ENCODE measurements at places on chromosomes 3 and 15. TPM values are rescaled to one million over a fixed set of nuclear protein-coding genes. Genes with fewer than 3 reads are reported as not detected.
A peak's percentile ranks its signal among the peaks of the same experiment; 100 is the strongest.

APBA2 gene
- 3.9 TPM for total RNA-seq

FRG2C gene
- total RNA-seq = not detected

- peaks cover 53% of the 10 kb centered on the region for H3K36me3 ChIP-seq
- no peaks in the 10 kb centered on the region for H3K27me3 ChIP-seq
- no peak overlapping the region for H3K4me3 ChIP-seq
- no peaks in the 10 kb centered on the region for H3K4me1 ChIP-seq
- DNase-seq = no peak
These were observed 116.7 kb upstream of the CGNL1 start for GRCh38 chr15:57259568-57260040.

DNA sequence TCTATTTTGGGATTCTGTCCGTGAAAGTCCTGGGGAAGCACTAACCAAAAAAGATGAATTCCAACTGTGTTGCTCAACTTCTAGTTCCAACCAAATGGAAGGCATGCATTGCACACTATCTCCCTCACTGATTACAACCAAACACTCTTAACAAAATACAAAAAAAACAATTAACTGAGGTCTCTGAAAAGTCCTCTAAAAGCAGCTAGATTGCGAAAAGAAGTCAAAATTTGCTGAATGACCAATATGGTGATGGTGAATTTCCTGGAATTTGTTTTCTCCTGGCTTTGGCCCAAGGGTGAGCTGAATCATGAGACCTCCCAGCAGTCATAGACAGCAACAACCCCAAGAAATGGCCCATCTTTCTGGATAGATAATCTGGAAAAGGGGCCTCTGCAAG, 28.3 kb downstream of the CYP19A1 start:
- H3K27ac ChIP-seq = peak overlapping the region; percentile 67
- H3K36me3 ChIP-seq = no peaks in the 10 kb centered on the region
- no peak overlapping the region for H3K4me3 ChIP-seq
- peak; percentile 17 for DNase-seq
- H3K27me3 ChIP-seq = no peaks in the 10 kb centered on the region

- DNase-seq = no peak
- H3K27me3 ChIP-seq = no peaks in the 10 kb centered on the region
- H3K4me3 ChIP-seq = no peak overlapping the region
- no peaks in the 10 kb centered on the region for H3K4me1 ChIP-seq
These were observed 216.8 kb upstream of the RBMS3 start for GRCh38 chr3:29064085-29064484.

DNA sequence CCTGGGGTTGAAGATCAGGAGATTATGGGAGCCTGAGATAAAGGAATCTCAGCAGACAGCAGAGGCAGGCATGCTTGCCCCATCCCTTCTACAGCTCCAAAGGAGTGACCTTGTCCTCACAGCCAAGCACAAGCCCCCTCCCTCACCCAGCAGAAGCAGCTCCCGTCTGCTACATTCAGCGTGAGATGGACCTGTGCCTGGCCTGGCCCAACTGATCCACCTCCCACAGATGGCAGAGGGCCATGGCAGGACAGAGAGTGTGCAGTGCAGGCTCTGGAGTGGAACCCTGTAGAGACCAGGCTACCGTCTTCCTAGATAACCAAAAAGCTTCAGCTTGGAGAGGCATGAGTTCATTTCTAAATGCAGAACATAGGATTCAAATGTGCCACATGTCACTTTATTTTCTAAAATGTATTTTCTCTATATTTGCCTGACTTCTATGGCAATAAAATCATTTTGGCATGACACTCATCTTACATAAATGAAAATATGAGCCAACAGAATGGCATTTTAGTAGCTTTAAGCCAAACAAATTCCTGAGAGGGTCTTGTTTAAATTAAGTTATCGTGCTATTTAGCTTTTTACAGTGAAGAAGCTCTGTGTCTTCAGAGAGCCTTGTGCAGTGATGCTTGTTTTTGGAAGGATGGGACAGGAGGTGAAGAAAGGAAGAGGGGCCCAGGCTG, 43.7 kb downstream of the SLC12A8 start:
- no peak overlapping the region for H3K27ac ChIP-seq
- H3K4me3 ChIP-seq = no peak overlapping the region
- no peaks in the 10 kb centered on the region for H3K27me3 ChIP-seq
- DNase-seq = no peak

GRCh38 chr3:111796566-111796965, 62.5 kb upstream of the PHLDB2 start:
- H3K27ac ChIP-seq = no peak overlapping the region
- peaks cover 3% of the 10 kb centered on the region for H3K4me1 ChIP-seq
- H3K4me3 ChIP-seq = no peak overlapping the region
- H3K27me3 ChIP-seq = no peaks in the 10 kb centered on the region

BCL2A1 gene
- total RNA-seq = 28.7 TPM

- no peaks in the 10 kb centered on the region for H3K27me3 ChIP-seq
- H3K36me3 ChIP-seq = no peaks in the 10 kb centered on the region
- no peak overlapping the region for H3K4me3 ChIP-seq
These were observed 352.4 kb upstream of the ARHGEF26 start for GRCh38 chr3:153768561-153769469.

TMEM207 gene
- total RNA-seq = not detected

IMPG2 gene
- 0.21 TPM for total RNA-seq

GRCh38 chr3:24678021-24678420, 183.4 kb upstream of the THRB start:
- no peaks in the 10 kb centered on the region for H3K4me1 ChIP-seq
- no peak for DNase-seq
- no peaks in the 10 kb centered on the region for H3K27me3 ChIP-seq
- H3K27ac ChIP-seq = no peak overlapping the region

CHRFAM7A gene
- 8.1 TPM for total RNA-seq

GRCh38 chr3:66534304-66534845, 33.6 kb upstream of the LRIG1 start:
- DNase-seq = no peak
- no peaks in the 10 kb centered on the region for H3K36me3 ChIP-seq
- no peaks in the 10 kb centered on the region for H3K27me3 ChIP-seq
- H3K27ac ChIP-seq = no peak overlapping the region
- H3K4me3 ChIP-seq = no peak overlapping the region

DNA sequence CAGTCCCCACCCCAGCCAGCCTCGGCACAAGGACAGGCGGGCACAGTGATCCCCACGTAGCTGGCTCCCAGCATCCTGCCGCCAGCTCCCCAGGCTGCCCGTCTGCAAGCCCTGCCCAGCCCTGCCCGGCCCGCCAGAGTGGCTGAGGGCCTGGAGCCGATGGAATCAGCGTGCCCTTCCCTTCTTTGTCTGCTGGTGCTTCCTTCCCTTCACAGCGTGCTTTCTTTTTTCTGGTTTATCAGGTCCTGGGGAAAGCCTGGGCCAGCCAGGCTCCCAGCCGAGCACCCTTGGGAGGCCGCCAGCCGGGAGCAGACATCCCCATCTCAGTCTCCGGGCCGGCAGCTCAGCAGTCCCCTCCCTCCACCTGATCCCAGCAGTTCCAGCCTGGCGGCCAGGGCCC, 54.7 kb upstream of the SMAD6 start:
- peak overlapping the region; percentile 56 for H3K27ac ChIP-seq
- no peak for DNase-seq
- no peak overlapping the region for H3K4me3 ChIP-seq
- no peaks in the 10 kb centered on the region for H3K4me1 ChIP-seq
- H3K36me3 ChIP-seq = no peaks in the 10 kb centered on the region

DNA sequence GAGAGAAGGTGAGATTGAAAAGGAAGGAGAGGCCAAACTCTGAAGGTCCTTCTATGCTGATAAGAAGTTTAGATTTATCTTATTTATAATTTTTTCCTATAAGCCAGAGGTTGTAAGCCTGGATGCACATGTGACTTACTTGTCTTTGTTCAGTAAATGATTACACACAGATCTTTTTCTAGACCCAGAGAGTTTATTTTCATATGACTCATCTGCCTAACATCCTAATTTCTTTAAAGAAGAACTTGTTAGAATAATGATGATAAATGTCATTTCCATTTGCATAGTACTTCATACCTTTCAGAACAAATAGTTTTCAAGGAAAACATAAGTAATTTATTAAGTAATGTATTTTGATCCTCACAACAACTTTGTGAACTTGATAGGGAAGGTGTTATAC, 434.8 kb upstream of the DPH6 start:
- H3K27me3 ChIP-seq = no peaks in the 10 kb centered on the region
- H3K4me3 ChIP-seq = no peak overlapping the region
- no peaks in the 10 kb centered on the region for H3K36me3 ChIP-seq

LRRIQ4 gene
- total RNA-seq = 0.18 TPM

- H3K4me3 ChIP-seq = no peak overlapping the region
- no peak overlapping the region for H3K27ac ChIP-seq
- H3K27me3 ChIP-seq = no peaks in the 10 kb centered on the region
- H3K36me3 ChIP-seq = no peaks in the 10 kb centered on the region
These were observed 54.2 kb upstream of the SPATA12 start for GRCh38 chr3:57006179-57006657.

IL17RE gene
- 14.4 TPM for total RNA-seq

DNA sequence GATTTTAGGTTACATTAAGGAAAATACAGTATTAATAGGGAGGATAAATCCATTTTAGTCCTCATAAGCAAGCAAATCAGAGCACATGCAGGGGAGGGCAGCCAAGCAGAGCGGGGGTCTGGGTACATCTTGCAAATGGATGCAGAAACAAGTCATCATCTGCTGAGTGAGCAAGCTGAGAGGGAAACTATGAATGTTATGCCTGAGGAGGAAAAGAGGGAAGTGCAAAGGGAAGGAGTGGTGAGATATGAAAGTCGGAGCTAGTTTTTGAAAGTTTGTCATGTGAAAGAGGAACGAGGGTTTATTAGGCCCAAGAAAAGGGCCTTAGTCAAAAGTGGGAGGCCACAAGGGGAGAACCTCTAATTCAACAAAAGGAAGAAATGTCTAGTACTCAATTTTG, 15.4 kb downstream of the PTX3 start:
- peak overlapping the region; percentile 6 for H3K27ac ChIP-seq
- no peaks in the 10 kb centered on the region for H3K27me3 ChIP-seq
- no peak overlapping the region for H3K4me3 ChIP-seq
- DNase-seq = no peak

GRCh38 chr3:116930786-116931185, 221.2 kb downstream of the TUSC7 start:
- no peak overlapping the region for H3K4me3 ChIP-seq
- H3K4me1 ChIP-seq = no peaks in the 10 kb centered on the region
- no peak overlapping the region for H3K27ac ChIP-seq
- no peaks in the 10 kb centered on the region for H3K27me3 ChIP-seq

UBA7 gene
- 97.4 TPM for total RNA-seq

GRCh38 chr15:80154336-80154735, 1.5 kb downstream of the FAH start:
- no peaks in the 10 kb centered on the region for H3K36me3 ChIP-seq
- no peak overlapping the region for H3K27ac ChIP-seq
- no peak overlapping the region for H3K4me3 ChIP-seq
- H3K27me3 ChIP-seq = no peaks in the 10 kb centered on the region
- DNase-seq = peak; percentile 60
- H3K4me1 ChIP-seq = peaks cover 45% of the 10 kb centered on the region

SNTN gene
- 9.6 TPM for total RNA-seq

DNA sequence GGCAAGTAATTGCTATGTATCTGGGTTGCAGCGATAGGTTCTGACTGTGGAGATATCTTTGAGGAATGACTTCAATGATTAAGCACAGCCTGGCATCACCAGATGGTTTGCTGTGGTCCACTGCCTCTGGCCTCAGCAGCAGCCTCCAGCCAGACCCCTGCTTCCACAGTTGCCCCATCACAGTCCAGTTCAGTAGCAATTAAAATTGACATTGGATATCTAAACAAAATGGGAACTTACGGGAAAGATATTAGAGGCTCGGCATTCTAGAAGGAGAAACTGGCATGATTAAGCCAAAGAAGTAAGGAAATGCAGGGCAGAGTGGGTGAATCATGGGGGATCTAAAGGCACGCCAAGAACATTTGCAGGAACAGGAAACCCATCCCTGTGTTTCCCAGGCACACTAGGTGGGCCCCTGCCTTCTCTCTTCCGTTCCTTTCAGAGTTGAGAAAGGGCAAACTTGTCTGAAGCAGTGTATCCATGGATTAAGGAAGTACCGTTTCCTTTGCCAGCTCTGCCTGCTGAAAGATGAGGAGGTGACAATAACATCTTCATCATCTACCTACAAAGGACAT, 36.3 kb upstream of the SH3BP5 start:
- no peaks in the 10 kb centered on the region for H3K36me3 ChIP-seq
- DNase-seq = no peak
- peak overlapping the region; percentile 63 for H3K27ac ChIP-seq
- no peaks in the 10 kb centered on the region for H3K27me3 ChIP-seq

GRCh38 chr3:42012935-42013690, 51.2 kb upstream of the ULK4 start:
- H3K36me3 ChIP-seq = no peaks in the 10 kb centered on the region
- H3K27me3 ChIP-seq = no peaks in the 10 kb centered on the region
- peak; percentile 77 for DNase-seq
- peak overlapping the region; percentile 92 for H3K27ac ChIP-seq
- H3K4me1 ChIP-seq = no peaks in the 10 kb centered on the region

SPINT1 gene
- 160 TPM for total RNA-seq

IGDCC3 gene
- 0.20 TPM for total RNA-seq

- no peak overlapping the region for H3K27ac ChIP-seq
- H3K27me3 ChIP-seq = peaks cover 35% of the 10 kb centered on the region
- H3K36me3 ChIP-seq = no peaks in the 10 kb centered on the region
- H3K4me1 ChIP-seq = peaks cover 3% of the 10 kb centered on the region
These were observed 4.5 kb upstream of the MYRIP start for GRCh38 chr3:39804951-39805350.

ZIC4 gene
- total RNA-seq = not detected

DNA sequence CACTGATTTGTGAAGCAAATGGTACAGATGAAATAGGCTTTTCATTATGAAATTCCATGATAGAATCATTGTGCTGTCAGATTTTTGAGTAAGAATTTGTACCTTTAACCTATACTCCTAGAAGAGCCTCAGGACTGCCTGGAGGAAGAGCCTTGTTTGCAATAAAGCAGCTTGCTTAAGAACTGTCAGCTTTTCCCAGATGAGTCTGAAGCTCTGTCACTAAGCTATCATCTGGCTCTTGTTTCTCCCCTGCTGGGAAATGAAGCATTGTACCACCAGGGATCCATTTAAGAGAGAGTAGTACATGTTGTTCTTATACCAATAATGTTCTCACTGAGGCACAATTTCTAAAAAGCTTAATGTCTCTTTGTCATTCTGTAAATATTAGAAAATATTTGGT, 85.1 kb upstream of the FLNB start:
- no peak overlapping the region for H3K4me3 ChIP-seq
- no peaks in the 10 kb centered on the region for H3K4me1 ChIP-seq
- no peak for DNase-seq
- H3K36me3 ChIP-seq = peaks cover 72% of the 10 kb centered on the region

- H3K4me3 ChIP-seq = no peak overlapping the region
- DNase-seq = peak; percentile 88
- no peaks in the 10 kb centered on the region for H3K27me3 ChIP-seq
- H3K4me1 ChIP-seq = peaks cover 34% of the 10 kb centered on the region
- H3K36me3 ChIP-seq = no peaks in the 10 kb centered on the region
- peak overlapping the region; percentile 11 for H3K27ac ChIP-seq
These were observed 24.7 kb downstream of the LYSMD4 start for GRCh38 chr15:99708563-99708962.

DNA sequence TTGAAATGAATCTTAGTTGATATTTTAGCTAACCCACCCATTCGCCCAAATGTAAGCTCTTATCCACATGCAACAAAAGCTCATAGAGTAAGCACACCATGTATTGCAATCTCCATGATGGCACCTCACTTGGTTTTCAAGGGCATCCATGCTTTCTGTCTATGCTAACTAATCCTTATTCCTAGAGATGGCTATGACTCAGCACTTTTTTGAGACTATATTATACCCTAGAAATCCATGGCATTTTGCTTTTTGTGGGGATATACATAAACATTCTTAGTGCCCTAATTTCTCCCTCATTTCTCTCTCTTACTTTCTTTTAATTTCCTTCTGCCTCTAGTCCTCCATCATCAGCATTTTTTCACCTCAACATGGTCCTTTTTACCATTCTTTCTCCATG, 168.5 kb upstream of the STT3B start:
- no peaks in the 10 kb centered on the region for H3K4me1 ChIP-seq
- no peaks in the 10 kb centered on the region for H3K27me3 ChIP-seq
- H3K4me3 ChIP-seq = no peak overlapping the region
- no peaks in the 10 kb centered on the region for H3K36me3 ChIP-seq

NLGN1 gene
- 3.1 TPM for total RNA-seq
